Dermis lymphatic vessel endothelial cell (primary cell): ENCODE measurements at places on chromosomes 1 and 21. TPM values are rescaled to one million over a fixed set of nuclear protein-coding genes. Genes with fewer than 3 reads are reported as not detected.

The CYP4Z1 gene
- not detected in 2 replicates for total RNA-seq

The ATXN7L2 gene
- total RNA-seq: 0.76 and 1.3 TPM in 2 replicates

The FTCD gene
- total RNA-seq: not detected in 2 replicates

The ADAMTS4 gene
- 10.0 and 13.3 TPM in 2 replicates for total RNA-seq

The DAP3 gene
- total RNA-seq: 33.1 and 39.4 TPM in 2 replicates

The F5 gene
- under 0.01 TPM in 1 of 2 replicates, not detected in the other for total RNA-seq

The CELA3B gene
- 0.09 TPM in 1 of 2 replicates, not detected in the other for total RNA-seq

The GSTM2 gene
- total RNA-seq: 1.2 and 1.7 TPM in 2 replicates

The HLCS gene
- 20.3 and 27.1 TPM in 2 replicates for total RNA-seq

The HSPA6 gene
- total RNA-seq: 0.22 and 0.60 TPM in 2 replicates

The OR10K2 gene
- not detected in 2 replicates for total RNA-seq

The CCDC17 gene
- total RNA-seq: 0.87 and 0.95 TPM in 2 replicates

The A3GALT2 gene
- total RNA-seq: 0.09 TPM in 1 of 2 replicates, not detected in the other

The GPR37L1 gene
- total RNA-seq: not detected in 2 replicates

The GJC2 gene
- total RNA-seq: 6.5 and 14.3 TPM in 2 replicates

The CHIA gene
- total RNA-seq: not detected in 2 replicates

The BSND gene
- total RNA-seq: not detected in 2 replicates

The OR2L2 gene
- not detected in 2 replicates for total RNA-seq
